ENCODE measurements at places on chromosomes 2 and 18.

DNA sequence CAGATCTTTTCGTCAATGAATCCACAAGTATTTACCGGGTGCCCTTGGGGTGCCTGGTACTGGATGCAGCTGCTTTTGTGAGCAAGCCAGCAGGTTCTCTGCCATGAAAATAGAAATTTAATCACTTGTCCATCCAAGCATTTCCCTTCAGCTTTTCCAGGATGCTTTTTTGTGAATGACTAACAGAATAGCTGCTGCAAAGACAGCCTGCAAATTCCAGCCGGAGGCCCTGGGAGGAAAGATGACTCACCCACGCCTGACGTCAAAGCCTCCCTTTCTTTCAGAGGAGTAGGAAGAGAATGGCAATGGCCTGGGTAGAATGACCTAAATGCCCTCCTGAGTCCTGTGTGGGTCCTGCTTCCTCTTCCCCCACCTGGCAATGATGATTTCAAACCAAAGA, 111.9 kb downstream of the AP1S3 start:
- ATAC-seq, result peak; percentile 81

DNA sequence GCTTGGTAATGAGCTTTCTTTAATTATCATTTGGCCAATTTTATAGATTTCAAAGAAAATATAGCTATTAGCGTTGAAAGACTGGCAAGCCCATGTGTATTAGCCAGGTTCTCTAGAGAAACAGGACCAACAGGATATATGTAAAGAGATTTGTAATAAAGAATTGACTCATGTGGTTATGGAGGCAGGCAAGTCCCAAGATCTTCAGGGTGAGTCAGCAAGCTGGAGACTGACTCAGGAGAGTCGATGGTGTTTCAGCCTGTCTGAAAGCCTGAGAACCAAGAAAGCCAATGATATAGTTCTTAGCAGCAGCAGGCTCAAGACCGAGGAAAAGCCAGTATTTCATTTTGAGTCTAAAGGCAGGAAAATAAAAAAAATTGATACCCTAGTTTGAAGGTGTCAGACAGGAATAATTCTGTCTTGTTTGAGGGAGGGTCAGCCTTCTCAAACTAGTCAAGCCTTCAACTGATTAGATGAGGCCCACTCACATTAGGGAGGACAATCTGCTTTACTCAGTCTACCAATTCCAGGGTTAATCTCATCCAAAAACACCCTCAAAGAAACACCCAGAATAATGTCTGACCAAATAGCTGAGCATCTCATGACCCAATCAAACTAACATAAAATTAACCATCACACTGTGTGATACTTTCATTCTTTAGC, 78.3 kb upstream of the CRIM1 start:
- ATAC-seq, result no peak

- ATAC-seq, result no peak
Measured at GRCh38 chr2:16785149-16785548, 119.5 kb upstream of the CYRIA start.

DNA sequence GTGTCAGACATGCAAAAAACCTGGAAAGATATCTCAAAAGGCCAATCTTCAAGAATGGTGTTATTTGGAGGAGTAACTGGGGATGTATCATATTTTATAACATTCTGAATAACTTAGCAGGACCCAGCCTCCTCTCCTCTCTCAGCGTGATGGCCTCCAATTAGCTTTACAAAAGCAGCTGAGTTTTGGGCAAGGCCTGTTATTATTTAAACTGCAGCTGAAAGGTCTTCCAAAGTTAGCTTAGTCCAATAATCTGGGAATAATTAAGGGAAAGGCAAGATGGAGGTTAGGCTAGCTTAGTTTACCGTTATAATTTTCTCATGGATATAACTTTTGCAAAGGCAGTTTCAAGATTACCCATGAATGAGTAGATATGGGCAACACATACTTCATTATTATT, 32.8 kb upstream of the MPPE1 start:
- ATAC-seq, result no peak

DNA sequence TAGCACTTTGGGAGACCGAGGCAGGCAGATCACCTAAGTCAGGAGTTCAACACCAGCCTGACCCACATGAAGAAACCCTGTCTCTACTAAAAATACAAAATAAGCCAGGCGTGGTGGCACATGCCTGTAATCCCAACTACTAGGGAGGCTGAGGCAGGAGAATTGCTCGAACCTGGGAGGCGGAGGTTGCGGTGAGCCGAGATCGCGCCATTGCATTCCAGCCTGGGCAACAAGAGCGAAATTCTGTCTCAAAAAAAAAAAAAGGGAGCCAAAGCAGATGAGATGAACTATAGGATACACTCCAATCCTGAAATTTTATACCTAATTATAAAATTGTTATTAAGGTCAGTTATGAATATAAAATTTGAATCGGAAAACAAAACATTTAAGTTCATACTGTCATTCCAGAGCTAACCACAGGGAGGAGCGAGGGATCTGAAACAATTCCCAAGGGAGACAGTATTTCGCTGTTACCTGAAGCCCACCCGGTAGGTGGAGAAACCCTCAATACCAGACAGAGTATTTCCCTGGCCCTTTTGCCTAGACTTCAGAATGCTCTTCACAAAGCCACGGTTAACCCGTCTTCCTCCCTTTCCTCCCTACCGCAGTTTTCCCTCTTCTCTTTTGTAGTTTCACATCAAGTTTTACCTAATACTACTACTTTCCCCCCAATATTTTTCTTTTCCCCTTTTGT, 1.4 kb downstream of the PPM1G start:
- ATAC-seq, result no peak

DNA sequence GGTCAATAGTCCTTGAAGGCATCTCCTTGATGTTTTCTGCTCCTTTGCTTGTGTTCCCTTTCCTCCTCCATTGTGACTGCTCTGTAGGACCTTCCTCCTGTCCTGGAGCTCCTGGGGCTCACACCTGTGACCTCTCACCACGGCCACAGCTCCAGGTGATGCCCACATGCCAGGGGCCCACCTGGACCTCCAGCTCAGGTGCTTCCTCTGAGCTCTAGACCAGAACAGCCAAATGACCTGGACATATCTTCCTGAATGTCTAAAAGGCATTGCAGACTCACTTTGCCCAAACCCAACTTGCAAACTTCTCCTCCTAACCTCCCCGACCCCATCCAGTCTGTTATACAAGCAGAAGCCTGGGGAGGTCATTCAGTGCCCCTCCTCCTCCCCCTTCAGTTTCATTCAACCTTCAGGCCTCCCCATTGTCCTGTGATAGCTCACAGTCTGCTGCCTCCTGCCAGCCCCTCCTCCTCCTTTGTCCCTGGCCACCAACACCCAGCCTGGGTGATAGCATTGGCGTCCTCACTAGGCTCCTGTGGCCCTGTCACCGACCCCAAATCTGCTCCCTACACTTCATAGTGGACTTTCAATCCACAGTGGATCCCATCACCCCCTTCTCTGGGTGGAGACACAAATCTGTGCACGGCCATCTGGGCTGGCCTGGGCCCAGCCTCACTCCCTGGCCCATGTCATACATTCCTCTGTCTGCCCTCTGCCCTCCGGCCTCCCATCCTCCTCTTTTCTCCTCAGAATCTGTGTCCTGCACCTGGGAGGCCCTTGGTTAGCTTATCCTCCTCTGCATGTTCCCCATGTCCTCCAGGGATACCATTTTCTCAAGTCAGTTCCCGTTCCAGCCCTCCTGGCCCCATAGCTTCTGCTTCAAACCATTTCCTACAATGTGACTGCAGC, 310.4 kb upstream of the HDAC4 start:
- ATAC-seq, result no peak

GRCh38 chr18:77059294-77059916, 73.2 kb downstream of the MBP start:
- no peak for ATAC-seq

DNA sequence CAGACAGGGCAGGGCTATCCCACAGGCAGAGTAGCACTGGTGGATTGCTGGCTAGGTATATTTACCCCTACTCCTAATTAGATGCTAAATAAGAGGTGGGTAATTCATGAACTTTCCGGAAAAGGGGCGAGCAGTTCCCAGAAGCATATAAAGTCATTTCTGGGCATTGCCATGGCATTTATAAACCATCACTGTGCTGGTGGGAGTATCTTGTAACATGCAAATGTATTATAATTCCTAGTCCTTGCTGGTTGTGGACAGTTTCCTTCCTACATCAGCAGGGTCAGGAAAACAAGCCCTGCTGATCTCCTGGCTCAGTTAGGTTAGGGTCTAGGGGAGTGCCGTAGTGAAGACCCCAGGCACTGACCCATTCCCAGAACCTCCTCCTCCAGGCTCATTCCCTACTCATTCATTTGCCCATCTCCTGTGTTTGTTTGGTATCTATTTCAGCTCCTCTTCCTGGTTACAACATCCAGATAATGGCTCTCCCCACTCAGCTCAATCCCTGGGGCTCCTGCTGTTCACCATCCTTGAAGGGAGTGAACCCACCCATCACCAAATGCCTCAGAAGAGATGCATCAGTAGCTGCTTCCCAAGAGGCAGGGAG, 282.7 kb downstream of the SRBD1 start:
- ATAC-seq, result no peak

DNA sequence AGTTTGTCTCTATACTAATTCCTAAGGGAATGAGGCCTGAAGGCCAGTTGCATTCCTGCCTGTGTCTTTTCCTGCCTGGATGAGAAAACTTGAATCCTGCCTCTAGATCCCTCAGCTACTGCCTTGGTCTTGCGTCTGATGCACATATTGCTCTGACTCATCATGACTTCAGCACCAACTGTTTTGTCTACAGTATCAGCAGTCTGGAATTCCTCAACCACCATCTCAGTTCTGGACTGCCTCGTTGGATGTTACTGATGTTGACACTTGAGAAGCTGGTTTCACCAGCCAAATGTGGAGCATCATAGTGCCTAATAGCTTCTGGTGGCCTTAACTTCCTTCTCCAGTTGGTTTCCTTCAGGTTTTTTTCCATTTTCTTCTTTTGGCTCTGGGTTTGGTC, 211.0 kb downstream of the CTNNA2 start:
- no peak for ATAC-seq
